Diencephalon (tissue), 1 donor: ENCODE measurements at places on chromosomes 16 and 17. TPM values are rescaled to one million over a fixed set of nuclear protein-coding genes. Genes with fewer than 3 reads are reported as not detected.

The FBXW10 gene
- total RNA-seq = 0.23 TPM

The RASD1 gene
- 18.2 TPM for total RNA-seq

The NRN1L gene
- not detected for total RNA-seq

The NGFR gene
- total RNA-seq = 6.5 TPM

The PTGES3L gene
- 3.7 TPM for total RNA-seq

The FNDC8 gene
- not detected for total RNA-seq

The TAT gene
- not detected for total RNA-seq

The SMTNL2 gene
- total RNA-seq = 5.8 TPM

The LDAF1 gene
- total RNA-seq = 38.8 TPM

The CLDN7 gene
- total RNA-seq = 0.92 TPM

The CD300LF gene
- 0.46 TPM for total RNA-seq

The TSPOAP1 gene
- 54.0 TPM for total RNA-seq

The CDIP1 gene
- 18.5 TPM for total RNA-seq

The TBC1D3K gene
- total RNA-seq = not detected

The NPW gene
- total RNA-seq = not detected

The PIMREG gene
- total RNA-seq = 7.4 TPM

The USP43 gene
- 5.1 TPM for total RNA-seq

The HSPB9 gene
- 0.23 TPM for total RNA-seq

The FBXO39 gene
- total RNA-seq = not detected

The TMEM92 gene
- total RNA-seq = not detected

The KRT31 gene
- total RNA-seq = 0.23 TPM
